ENCODE measurements at places on chromosomes 2 and 18.

DNA sequence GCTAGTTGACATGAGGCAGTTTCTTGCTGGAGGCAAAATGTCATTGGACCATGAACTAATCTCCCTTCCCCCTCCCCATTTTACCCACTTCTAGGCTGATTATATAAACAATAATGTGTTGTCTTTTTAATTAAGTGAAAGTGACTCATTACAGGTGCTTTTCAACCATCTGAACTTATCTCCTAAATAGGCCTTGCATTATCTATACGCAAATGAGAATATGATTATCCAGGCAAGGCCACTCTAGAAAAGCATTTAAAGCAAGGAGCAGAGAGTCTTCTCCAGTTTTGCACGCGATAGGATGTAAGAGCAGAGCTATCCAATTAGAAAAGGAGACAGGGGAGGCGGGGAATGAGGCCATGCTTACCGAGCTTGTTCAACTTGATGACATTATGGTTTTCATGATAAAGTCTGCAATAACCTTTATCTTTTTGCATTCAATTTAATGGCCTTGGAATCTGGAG lies 286.1 kb upstream of the SIX3 start:
- DNase-seq: no peak

GRCh38 chr2:227826019-227826521 lies 12.4 kb downstream of the CCL20 start:
- DNase-seq: no peak

DNA sequence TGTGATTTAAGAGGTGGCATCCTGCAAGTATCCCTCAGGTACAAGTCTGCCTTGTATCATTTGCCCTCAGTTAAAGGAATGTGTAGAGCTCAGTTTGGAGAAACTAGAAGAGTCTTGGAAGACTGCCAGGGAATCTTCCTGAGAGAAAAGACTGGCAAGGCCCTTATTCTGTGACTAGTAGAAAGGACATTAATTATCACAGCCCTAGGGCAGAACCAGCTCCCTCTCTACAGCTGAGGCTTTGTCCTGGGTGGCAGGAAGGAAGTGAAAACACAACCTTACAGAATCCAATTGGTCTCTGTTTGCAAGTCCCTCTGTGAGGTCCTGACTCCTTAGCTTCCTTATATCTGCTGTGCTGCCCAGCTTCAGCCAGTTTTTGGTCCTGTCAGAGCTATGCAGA lies 385.9 kb upstream of the CYRIA start:
- no peak for DNase-seq

DNA sequence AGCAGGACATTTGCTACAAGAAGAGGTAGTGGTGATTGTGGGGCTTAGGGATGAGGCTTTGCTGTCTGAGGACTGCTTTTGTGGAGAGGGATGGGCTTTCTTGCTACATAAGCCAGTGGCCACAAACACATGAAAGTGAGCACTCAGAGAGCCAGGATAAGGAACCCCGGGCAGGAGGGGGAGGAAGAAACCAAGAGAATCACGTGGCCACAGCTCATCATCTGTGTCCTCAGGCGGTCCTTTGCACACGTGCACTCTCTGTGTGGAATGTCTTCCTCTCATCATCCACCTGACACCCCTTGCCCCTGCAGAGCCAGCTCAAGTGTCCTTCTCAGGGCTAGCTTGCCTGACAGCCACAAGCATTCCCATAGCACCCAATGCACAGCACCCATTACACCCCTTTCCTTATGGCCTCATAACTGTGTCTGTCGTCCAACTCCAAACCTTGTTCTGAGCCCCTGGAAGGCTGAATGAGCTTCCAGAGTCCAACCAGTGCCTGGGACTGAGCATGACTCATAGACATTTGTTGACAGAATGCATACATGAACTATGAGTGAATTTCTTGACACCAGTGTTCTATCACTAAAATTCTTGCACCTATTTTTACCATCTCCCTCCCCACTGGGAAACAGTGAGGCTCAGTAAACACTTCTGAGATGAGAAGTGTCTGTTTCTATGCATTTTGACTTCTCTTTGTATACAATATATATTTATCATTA lies 398.3 kb downstream of the ALK start:
- peak; percentile 82 for DNase-seq

- DNase-seq: peak; percentile 28
Observed at GRCh38 chr2:60880643-60881046, 729 bp upstream of the REL start.

Measured in PC-3 (cell line).